ENCODE measurements at places on chromosomes 2 and 18.

- no peak for DNase-seq
Measured at GRCh38 chr18:36798738-36799473, 29.9 kb downstream of the TPGS2 start.

DNA sequence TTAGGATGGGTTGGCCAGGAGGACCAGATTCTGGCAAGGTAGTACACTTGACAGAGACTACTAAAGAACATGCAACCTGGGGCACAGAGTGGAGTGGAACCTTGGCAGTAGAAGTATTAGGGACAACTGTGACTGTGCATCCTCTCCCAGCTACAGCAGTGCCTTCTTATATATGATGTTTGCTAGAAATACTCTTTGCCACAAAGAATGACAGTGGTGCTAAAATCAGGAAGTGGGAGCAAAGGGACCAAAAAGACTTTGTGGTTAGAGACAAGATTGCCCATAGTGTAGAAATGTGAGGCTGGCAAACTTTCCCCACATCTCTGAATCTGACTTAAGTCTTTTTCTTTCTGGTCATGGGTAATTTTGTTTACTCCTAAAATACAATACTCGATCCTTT, 9.4 kb upstream of the SLC38A11 start:
- no peak for DNase-seq

- DNase-seq = no peak
Measured at GRCh38 chr2:142819411-142819810, 58.1 kb upstream of the KYNU start.

DNA sequence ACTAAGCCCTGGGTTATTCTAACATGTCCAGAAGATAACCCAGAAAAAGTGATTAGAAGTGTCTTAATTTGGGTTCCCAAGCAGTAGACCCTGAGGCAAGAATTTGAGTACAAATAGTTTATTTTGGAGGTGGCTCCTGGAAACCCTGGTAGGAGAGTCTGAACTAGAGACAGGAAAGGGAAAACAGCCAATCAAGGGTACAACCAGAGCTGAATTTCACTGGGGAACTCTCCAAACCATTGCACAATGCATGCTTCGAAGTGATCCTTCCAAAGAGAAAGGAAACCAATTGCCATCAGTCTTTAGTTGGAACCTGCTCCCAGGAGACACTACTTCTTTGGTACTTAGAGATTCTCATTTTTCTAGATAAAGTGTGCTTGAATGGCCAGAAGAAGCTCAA, 361.5 kb downstream of the MBD2 start:
- no peak for DNase-seq

- no peak for DNase-seq
Measured at GRCh38 chr2:134836986-134837385, 1.4 kb upstream of the ACMSD start.

DNA sequence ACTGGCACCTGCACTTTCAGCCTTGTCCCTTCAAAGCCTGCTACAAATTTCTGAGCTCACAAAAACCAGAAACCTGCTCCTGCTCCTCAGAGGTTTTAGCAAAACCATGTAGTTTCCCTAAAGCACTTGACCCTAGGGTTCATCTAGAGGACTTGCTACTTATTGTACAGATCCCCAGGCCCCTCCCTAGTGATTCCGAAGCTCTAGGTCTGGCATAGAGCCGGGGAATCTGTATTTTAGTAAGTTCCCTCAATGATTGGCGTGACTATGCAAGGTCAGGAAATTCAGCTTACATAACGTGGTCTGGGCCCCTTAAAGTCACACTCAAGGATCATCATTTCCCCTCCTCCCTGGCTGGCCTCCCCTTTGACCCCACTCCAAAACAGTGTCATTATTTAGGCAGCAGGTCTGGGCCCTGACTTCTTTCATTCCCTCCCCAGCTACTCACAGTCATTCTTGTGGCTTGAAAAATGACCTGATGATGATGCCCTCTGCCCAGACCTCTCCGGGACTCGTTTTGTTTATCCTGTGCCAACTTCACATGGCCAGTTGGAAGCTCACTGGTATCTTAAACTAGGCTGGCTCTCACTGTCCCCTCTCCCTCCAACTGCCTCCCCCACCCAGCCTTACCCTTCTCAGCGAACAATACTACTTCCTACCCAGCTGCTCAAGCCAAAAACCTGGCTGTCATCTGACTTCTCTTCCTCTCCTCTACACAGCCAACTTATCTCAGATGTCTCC, 36.0 kb downstream of the WDFY1 start:
- DNase-seq = no peak

DNA sequence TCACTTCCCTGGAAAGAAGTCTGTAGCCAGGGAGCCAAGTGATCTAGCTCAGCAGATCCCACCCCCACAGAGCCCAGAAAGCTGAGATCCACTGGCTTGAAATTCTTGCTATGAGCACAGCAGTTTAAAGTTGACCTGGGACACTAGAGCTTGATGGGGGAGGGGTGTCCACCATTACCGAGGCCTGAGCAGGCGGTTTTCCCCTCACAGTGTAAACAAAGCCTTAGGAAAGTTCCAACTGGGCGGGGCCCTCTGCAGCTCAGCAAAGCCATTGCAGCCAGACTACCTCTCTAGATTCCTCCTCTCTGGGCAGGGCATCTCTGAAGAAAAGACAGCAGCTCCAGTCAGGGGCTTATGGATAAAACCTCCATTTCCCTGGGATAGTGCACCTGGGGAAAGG, 887.2 kb upstream of the LRATD1 start:
- DNase-seq = no peak

GRCh38 chr2:85490861-85491755, 47.9 kb upstream of the MAT2A start:
- DNase-seq = no peak

GRCh38 chr2:169110419-169110818, 41.1 kb downstream of the DHRS9 start:
- no peak for DNase-seq

Measured in central memory CD4-positive, alpha-beta T cell (primary cell).